ENCODE measurements at places on chromosomes 2 and 18. TPM values are rescaled to one million over a fixed set of nuclear protein-coding genes. Genes with fewer than 3 reads are reported as not detected.

C2orf78 gene
- total RNA-seq = not detected

ADAM23 gene
- 2.2 TPM for total RNA-seq

RGPD4 gene
- total RNA-seq = not detected

DNA sequence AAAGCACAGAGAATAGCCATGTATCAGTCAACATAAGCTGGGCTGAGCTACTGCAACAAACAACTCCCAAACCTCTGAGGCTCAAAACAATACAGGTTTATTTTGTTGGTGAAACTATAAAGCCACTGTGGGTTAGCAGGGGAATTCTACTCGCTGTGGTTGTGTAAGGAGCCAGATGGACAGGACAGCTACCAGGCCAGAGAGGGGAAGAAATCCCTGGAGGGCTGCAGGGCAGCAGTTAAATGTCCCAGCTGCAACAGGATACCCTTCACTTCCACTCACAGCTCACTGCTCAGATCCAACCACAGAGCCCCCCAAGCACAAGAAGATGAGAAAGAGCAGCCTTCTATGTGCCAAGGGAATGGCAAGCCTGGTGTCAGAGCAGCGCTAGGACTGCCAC is 245.9 kb upstream of the RAB6C start:
- no peak overlapping the region for H3K27ac ChIP-seq
- no peaks in the 10 kb centered on the region for H3K4me1 ChIP-seq
- no peaks in the 10 kb centered on the region for H3K27me3 ChIP-seq
- H3K36me3 ChIP-seq = no peaks in the 10 kb centered on the region
- no peak for DNase-seq

- H3K27ac ChIP-seq = no peak overlapping the region
- no peaks in the 10 kb centered on the region for H3K4me1 ChIP-seq
- no peaks in the 10 kb centered on the region for H3K36me3 ChIP-seq
- H3K4me3 ChIP-seq = no peak overlapping the region
- DNase-seq = no peak
- no peaks in the 10 kb centered on the region for H3K27me3 ChIP-seq
Measured at GRCh38 chr2:219912491-219912921, 285.1 kb downstream of the SLC4A3 start.

DNA sequence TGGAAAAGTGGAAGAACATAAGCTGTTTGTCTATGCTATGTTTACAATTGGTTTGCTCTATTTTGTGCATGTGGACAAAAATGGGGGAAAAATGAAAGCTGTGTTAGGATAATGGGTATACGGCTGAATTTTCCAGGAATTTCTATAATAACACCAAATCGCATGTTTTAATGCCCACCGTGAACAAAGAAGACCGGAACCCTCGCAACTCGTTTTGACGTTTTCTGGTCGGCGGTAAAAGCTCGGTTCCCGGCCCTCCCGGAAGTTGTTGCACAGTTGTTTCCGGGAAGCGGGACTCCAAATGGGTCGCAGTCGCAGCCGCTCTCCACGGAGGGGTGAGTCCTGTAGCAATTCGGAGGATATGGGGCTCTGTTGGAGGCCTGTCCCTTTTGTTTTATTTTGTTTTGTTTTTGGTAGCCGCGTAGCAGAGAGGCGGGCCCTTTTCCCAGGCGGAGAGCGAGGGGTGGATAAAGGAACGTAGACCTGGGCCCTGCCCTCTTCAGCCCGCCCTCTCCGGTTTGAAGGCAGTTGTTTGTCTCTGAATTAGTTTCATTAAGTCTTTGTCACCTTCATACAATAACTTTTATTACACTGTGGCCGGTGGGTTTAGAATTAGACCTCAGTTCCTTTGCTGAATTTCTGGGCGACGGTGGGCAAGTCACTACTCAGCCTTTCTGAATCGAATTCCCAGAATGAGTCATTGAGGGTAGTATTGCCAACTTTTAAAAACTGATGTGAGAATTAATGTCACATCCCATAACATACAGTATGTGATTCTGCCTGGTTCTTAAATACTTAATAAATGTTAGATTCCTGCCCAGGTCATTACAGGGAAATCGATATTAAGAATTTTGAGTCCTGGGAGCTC is at the start of gene SNRNP27:
TSS of gene SNRNP27 (plus strand) at position 273 of the 868 bp plus-strand sequence. CDS start at position 302, 29 bp downstream.
- peaks cover 26% of the 10 kb centered on the region for H3K4me1 ChIP-seq
- H3K4me3 ChIP-seq = peak within 1 kb of the TSS; percentile 55
- H3K36me3 ChIP-seq = no peaks in the 10 kb centered on the region
- peak; percentile 84 for DNase-seq

DNA sequence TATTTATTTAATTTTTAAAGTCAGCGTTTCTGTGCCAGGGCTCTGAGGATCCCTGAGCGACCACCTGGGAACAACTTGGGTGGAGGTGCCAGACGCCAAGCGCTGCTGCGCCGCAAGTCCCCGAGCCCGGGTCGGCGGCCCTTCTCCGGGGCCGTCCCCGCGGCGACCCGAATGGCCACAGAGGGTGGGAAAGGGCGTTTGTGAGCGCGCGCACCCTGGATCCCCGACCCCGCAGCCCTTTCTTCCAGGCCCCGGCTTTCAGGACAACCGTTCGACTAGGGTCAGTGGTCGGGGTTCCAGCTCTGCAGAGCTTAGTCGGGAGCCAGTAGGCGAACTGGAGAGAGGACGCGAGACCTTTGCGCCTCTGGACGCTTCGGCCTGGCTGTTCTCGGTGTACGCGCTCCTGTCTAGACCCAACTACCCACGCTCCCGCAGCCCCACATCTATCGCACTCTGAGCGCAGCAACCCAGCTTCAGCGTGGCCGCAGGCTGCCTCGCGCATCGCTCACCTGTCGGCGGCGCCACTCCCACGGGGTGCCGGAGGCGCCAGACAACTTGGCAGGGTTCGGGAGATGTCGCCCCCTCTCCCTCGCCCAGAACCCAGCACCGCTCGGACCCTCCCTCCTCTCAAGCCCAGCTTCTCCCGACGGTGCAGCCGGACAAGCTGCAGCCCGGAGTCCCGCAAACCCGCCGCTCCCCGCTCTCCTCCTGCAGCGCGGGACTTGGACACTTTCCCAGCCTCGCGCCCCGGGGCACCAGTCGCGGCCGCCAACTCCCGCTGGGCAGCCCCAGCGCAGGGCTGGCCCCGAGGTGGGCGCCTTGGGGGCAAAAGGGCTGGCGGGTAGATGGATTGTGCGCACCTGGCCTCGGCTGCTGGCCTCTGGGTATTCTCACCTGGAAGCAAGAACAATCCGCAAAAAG is 758 bp downstream of the LYPD1 start:
- H3K4me3 ChIP-seq = peak overlapping the region; percentile 5
- no peaks in the 10 kb centered on the region for H3K36me3 ChIP-seq
- H3K27ac ChIP-seq = no peak overlapping the region
- DNase-seq = no peak

GRCh38 chr2:172560721-172561120 is 4.8 kb downstream of the PDK1 start:
- no peak overlapping the region for H3K4me3 ChIP-seq
- H3K27ac ChIP-seq = no peak overlapping the region
- H3K4me1 ChIP-seq = peaks cover 15% of the 10 kb centered on the region
- DNase-seq = no peak

- no peaks in the 10 kb centered on the region for H3K36me3 ChIP-seq
- H3K27ac ChIP-seq = no peak overlapping the region
- no peak overlapping the region for H3K4me3 ChIP-seq
- peaks cover 14% of the 10 kb centered on the region for H3K27me3 ChIP-seq
Measured at GRCh38 chr18:10128921-10129501, 215.2 kb downstream of the VAPA start.

Measured in transverse colon (tissue), 4 donors.